ENCODE measurements at places on chromosomes 4 and X. TPM values are rescaled to one million over a fixed set of nuclear protein-coding genes. Genes with fewer than 3 reads are reported as not detected.

GRCh38 chrX:18537068-18537467, 111.7 kb downstream of the CDKL5 start:
- no peak for DNase-seq

GRCh38 chr4:108156391-108156790, 12.3 kb downstream of the LEF1 start:
- DNase-seq, result no peak

GRCh38 chr4:67087897-67088296, 457.4 kb downstream of the CENPC start:
- DNase-seq, result no peak

GK2 gene
- not detected for total RNA-seq

GRCh38 chr4:140316799-140317198, 56.6 kb upstream of the SCOC start:
- no peak for DNase-seq

GRCh38 chr4:122687531-122688061, 44.9 kb upstream of the BBS12 start:
- no peak for DNase-seq

IRS4 gene
- not detected for total RNA-seq

DNA sequence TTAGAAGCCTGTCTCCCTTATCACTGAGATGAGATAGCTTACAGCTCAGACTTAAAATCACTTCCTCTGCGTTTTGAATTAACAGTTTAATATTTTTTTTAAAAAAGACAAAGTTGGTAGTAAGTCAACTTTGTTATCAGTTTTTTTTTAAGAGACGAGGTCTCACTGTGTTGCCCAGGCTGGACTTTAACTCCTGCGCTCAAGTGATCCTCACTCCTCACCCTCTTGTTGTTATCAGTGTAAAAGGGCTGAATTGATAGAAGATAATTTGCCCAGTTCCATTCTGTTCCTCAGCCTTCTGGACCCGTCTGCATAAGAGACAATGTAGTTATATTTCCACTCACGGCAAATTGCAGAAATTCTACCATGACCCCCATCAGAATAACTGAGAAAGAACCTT, 245.4 kb downstream of the DCTD start:
- DNase-seq, result no peak

DNA sequence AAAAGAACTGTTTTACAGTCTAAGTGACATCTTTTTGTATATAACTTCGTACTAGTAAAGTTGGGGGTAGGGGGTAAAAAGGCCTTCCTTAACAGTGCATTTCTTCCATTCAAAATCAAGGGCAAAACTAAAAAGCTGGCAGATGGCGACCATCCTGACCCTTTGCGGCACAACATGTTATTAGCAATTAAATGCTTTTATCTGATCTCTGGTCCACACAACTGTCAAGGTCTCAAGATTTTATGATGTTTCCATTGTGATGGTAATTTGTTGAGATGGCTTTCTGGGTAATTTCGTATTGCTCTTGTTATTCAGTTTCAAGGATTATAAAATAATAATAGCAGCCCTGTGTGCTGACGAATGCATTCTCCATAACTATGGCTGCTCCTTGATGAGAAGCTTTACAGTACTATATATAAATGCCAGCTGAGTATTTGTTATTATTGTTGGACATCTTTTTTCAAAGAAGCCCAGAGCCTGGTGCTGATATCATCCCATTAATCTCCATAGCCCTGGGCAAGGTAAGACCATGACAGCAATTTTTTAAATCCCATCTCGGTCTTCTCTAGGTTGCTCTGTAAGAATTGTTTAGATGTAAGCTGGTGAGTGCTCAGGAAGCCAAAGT, 89.5 kb downstream of the CBR4 start:
- DNase-seq, result no peak

DNA sequence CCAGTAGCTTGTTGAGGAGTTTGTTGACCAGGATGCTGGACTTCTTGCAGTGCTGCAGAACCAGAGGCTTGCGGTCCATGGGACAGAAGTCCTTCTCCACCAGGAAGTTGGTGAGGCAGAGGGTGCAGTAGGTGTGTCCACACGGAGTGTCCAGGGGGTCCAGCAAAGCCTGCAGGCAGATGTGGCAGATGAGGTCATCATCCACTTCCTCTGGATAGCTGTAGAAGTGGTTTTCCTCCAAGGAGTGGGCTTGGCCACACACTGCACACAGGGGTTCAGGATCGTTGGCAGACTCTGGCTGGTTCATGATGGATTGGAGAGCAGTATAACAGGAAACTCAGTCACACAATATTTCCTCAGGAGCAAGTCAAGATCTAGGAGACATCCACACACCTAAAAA, 17.6 kb downstream of the LNX1 start:
- no peak for DNase-seq

DNA sequence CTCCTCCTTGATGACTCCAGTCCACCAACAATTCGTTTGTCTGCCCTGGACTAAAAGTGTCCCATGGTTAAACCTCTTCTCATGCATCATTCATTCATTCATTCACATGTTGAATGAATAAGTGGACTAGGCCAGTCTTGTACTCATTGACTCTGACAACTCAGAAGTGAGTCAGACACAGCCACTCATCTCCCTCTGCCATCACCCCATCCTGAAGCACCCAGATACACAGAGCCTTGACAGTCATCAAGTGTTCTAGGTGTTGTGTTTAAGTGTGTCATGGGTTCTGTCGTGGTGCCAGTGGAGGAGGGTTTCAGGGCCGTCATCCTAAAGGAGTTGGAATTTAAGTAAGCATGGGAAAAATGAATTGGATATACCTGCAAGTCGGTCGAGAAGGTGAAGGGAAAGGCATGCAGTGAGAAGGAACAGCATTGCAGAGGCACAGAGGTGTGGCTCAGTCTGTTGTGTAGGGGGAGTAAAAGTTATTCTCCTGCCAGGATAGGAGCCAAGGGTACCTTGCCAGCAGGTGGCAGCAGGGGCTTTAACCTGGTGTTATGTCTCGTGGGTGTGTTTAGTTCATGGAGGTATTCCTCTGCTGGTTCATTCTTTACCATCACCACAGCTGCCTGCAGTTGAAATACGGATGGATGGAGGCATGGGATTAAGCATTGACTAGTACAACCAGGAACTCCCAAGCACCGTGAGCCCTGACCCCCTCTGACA, 18.3 kb downstream of the MAGED2 start:
- DNase-seq, result no peak

NLGN3 gene
- total RNA-seq, result 0.82 TPM

NLGN4X gene
- total RNA-seq, result 5.6 TPM

MXRA5 gene
- 12.2 TPM for total RNA-seq

DUSP9 gene
- 4.7 TPM for total RNA-seq

DNA sequence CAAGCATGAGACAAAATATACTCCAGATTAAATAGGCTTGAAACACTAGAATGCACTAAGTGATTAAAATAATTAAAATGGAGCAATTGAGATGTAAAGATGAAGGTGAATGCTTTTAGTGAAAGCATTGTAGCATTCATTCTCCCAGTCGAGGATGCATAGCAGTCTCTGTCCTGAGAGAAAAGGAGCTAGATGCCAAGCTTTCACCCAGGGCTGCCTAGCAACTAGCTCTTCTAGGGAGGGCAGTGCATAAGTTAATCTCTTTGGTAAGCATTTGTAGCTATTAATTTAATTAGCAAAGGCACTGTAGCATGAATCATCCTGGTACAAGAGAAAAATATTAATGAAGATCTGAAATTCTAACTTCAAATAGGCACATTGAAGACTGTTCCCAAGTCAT, 1014.8 kb downstream of the C4orf33 start:
- DNase-seq, result no peak

GRCh38 chrX:113033966-113034680, 193.5 kb upstream of the AMOT start:
- no peak for DNase-seq

- no peak for DNase-seq
Observed at GRCh38 chrX:39716401-39716800, 381.4 kb downstream of the BCOR start.

Data from kidney (tissue), 22 donors.